Activated CD4-positive, alpha-beta T cell treated with anti-CD3 and anti-CD28 coated beads, Interleukin-2, Interleukin-4, amounts not matched to agents 100 ng/mL and 50 ng/mL, durations not matched to agents 16 hours and 8 hours (primary cell): ENCODE measurements at places on chromosomes 12 and 14.
A peak's percentile ranks its signal among the peaks of the same experiment; 100 is the strongest.

DNA sequence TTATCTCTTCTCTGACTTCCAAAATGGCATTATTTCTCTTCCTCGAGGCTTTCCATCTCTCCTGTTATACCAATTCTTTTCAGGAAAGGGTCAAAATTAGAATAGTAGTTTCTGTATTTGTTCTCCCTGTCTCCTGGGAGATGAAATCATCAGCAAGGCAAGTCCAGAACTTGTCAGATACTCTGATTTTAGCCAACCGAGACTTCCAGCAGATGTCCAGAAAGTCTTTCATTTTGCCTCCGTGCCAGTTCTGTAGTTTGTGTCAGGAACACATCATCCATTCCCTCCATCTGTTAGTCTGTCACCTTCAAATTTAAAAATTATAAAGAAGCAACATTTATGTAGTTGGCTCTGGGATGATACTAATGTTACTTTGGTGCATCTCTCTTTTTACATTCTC, 275.7 kb downstream of the CCDC59 start:
- no peak for DNase-seq

DNA sequence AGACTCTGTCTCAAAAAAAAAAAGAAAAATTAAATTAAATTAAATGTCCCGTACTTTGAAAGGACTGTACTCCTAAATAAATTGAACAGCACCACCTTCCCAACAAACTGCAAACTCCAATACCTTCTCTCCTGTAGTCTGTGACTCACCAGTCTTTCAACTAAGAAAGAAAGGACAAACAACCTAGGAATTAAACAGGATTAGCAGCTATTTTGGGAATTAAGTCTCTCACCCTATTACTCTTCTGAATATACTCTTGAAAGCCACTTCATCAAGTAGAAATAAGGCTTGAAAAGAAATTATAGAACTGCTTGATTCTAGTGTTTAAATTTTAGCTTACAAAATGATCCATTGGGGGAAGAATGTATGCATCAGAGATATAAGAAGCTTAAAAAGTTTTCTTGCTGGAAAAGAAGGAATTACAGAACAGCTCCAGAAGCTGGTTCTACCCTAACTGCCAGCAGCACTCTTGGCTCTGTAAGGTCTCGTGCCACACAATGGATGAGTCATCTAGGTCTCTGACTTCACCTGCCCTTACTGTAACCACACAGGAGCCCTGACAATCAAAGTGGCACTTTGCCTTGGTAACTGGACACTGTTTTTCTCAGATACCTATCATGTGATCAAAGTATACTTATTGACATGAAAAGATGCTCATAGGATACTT, 57.0 kb upstream of the CERS5 start:
- peak; percentile 85 for DNase-seq

GRCh38 chr14:68736471-68736871, 56.4 kb downstream of the ZFP36L1 start:
- DNase-seq: no peak

DNA sequence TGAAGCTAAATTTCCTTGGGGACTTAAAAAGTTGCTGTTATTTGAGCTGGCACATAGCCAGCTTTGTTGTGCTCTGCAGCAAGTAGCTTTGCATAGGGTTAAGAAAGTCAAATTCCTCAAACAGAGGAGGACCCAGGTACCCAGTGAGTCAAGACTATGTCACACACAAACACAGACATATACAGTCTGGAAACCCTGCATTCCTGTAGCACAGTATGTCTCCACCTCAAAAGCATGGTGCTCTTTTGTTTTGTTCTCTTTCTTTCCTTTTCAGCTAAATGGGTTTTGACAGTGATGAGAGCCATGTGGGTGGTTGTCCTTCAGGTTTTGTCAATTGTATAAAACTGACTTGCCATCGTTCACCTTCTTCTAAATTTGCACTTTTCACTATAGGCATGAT, 179.6 kb upstream of the DIO2 start:
- no peak for DNase-seq

DNA sequence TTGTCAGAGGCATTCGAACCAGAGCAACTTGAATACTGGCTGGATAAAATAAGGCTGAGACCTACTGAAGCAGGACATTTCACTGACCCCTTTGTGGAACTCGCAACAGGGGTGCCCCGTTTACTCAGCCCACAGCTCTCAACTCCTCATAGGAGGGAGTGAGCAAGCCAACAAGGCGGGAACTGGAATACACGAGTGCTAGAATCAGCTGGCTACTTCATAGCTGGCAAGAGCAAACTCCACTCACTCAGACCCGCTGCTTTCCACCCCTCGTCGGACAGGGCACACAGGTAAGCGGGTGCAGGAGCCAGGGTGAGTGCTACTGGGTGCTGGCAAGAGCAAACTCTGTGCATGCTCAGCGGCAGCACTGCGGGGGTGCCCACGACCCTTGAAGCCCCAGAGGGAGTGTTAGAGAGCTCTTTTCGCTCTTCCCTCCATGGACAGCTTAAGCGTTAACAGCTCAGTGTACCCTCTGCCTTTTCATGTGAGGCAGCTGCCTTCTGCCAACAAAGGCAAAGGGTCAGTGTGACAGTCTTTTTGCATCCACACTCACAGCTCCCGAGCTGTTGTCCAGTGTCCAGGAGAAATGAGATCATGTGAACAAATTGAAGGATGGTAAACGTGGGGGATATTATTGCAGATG, 15.7 kb downstream of the CAPZA3 start:
- DNase-seq: no peak

DNA sequence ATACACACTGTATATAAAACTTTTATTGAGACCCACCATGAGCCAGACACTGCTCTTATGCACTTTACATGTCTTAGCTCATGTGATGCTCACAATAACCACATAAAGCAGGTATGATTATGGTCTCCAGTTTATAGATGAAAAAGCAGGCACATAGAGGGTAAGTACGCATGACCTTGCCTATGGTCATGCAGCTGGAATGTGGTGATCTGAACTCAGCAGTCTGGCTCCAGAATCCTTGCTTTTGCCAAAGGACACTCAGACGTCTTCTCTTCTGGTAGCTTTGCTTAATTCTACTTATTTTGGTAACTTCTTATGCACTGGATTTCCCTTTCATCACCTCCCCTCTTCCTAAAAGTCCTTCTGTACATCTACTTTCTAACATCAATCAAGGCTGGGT, 103.3 kb upstream of the CRY1 start:
- DNase-seq: no peak

GRCh38 chr12:117587631-117588287, 226.3 kb upstream of the NOS1 start:
- DNase-seq: peak; percentile 47

GRCh38 chr12:120914794-120915193, 10.6 kb upstream of the SPPL3 start:
- no peak for DNase-seq

- peak; percentile 62 for DNase-seq
Observed at GRCh38 chr14:99188731-99189191, 83.2 kb downstream of the BCL11B start.

DNA sequence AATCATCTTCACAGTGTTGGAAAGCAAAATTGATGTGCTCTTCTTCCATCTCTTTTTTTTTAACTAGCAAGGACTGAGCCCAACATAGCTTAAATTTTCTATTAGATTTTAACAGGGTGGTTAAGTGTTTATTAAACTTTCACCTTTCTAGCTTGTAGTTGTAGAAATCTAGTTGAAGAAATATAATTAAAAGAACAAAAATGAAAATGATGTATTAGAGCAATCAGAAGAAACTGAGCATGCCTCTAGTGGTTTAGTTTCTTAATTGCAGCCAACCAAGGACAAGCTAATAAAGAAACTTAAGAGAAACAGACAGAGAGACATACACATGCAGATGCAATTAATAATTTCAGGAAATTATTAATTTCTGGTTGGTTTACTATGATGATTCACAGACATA, 673.0 kb upstream of the LMO3 start:
- no peak for DNase-seq

DNA sequence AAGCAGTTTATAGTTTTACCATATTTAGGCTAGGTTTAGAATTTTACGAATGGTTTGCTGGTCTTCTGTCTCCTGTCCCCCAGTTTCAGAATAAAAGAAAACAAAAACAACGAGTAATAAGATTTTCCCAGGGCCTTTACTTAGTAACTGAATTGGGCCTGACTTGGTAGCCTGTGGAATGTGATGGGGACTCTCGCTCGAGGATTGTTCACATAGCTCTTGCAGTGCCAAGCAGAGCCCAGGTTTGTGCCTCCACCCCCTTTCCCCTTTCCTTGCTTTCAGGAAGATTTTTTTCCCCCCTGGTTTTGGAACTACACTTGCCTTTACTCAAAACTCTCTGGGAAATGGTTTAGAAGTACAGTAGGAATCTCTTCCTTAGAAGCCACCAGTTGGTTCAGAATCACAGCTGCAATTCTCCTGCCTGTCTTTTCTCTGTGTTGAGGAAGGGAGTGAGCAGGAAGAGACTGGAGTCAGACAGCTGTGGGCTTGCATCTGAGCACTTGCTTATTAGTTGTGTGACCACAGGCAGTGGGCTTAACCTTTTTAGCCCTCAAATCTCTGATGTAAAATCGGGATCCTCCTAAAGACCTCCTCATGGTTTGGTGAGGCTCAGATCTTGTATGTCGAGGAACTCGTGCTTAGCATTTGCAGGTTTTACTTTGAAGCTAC, 501.2 kb downstream of the PCNX1 start:
- no peak for DNase-seq

DNA sequence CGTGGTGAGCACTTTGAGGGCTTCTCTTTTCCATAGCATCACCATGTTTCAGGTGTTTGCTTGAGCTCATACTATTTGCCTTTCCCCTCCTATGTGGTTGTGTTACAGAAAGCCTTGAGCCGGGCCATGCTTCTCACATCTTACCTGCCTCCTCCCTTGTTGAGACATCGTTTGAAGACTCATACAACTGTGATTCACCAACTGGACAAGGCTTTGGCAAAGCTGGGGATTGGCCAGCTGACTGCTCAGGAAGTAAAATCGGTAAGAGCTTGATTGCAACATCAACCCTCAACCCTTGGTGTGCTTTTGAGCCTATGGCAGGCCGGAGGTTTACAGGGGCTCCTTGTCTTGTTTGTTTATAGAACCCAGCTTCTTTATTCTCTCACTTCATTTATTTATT, 8.1 kb downstream of the LETMD1 start:
- no peak for DNase-seq

DNA sequence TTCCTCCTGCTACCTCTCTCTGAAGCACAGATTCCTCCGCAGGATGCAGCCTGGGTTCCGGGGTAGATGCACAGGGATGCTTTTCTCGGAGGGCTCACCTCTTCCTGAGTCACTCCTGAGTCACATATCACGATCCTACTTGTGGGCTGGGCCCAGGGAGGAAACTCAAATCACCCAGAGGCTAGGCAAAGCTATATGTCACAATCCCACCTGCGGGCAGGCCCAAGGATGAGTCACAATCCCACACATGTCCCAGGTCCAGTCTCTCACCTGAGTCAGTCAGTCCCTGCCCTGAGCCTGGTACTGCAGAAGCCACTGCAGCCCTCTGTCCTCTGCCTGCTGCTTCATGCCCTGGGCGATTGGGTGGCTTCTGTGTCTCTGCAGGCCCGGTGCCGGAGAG, 149.0 kb upstream of the GSC start:
- DNase-seq: no peak

DNA sequence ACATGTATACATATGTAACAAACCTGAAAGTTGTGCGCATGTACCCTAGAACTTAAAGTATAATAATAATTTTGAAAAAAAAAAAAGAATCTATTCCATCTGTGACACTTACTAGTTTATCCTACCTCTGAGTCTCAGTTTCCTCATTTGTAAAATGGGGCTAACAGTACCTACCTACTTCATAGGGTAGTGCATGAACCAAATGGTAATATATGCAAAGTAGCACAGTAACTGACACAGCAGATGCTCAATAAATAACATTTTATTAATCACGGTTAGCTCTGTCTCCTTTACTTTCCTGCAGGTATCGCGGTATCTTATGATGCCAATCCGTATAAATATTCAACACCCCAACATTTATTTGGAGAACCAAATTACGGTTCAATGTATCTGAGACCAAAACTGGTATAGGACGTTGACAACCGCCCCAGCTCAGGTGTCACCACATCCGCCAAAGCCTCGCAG, 703 bp downstream of the TMED10 start:
- no peak for DNase-seq

DNA sequence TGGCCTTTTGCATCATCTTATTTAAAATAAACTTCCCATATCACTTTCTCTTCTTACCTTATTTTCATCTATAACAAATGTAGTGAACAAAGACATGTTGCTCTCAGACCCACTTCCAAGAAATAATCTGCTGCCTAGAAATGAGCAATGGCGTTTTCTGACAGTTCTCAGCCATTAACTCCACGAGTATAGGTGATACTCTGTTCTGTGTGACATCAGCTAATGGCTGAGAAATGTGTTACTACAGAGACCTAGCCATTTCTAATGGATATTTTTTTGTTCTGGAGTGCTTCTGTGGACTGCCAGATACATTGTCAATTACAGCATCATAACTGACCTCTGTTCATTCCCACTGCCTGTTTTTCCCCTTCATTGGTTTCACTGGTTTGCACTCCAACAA, 67.8 kb downstream of the CCDC59 start:
- DNase-seq: no peak

GRCh38 chr14:32432813-32433538, 103.9 kb downstream of the AKAP6 start:
- DNase-seq: no peak

GRCh38 chr14:71487941-71488340, 444.3 kb upstream of the RGS6 start:
- no peak for DNase-seq

- no peak for DNase-seq
Observed at GRCh38 chr12:50240792-50241114, 42.6 kb downstream of the LIMA1 start.

- no peak for DNase-seq
Observed at GRCh38 chr12:104718304-104718929, 239.7 kb downstream of the SLC41A2 start.

GRCh38 chr12:47361389-47362021, 281.7 kb upstream of the AMIGO2 start:
- DNase-seq: peak; percentile 78

DNA sequence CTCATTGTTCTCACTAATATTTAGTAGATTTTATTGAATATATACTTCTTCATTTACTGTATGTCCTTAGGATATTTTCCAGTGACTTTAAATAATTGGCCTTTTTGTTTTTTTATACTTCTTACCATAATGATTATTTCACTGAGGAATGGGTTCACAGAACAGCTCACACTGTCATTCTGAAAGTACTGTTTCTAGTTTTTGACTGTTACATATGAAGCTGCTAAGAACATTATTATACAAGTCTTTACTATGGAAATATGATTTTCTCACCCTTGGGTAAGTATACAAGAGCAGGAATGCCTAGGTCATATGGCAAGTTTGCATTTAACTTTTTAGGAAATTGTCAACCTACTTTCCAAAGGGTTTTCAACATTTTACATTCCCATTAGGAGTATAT, 343.1 kb downstream of the CCER1 start:
- no peak for DNase-seq

GRCh38 chr14:78130356-78130755, 39.8 kb upstream of the NRXN3 start:
- DNase-seq: no peak

DNA sequence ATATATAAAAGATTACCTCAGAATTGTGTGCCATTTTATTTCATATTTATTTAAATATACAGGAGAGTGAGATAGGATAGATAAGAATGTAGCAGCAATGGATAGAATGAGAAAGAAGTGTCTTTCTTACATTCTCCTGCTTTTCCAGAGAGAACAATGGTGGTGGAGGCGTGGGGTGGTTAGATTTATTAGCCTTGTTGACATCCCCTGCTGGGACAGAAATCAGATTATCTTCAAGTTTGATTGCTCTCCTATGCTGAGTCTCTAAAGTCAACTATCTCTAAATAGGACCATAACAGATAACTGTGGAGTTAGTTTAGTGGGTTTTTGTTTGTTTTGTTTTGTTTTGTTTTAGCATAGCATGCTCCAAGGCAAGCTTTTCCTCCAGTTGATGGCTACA, 397.6 kb downstream of the LRFN5 start:
- no peak for DNase-seq
